T-helper 17 cell (primary cell): ENCODE measurements at places on chromosomes 2 and 18.

- no peaks in the 10 kb centered on the region for H3K4me1 ChIP-seq
- no peak overlapping the region for H3K27ac ChIP-seq
- H3K4me3 ChIP-seq: no peak overlapping the region
- no peak for DNase-seq
Observed at GRCh38 chr2:215537611-215538010, 101.7 kb upstream of the FN1 start.

GRCh38 chr18:12907258-12907925 lies 23.4 kb upstream of the PTPN2 start:
- H3K4me3 ChIP-seq: no peak overlapping the region
- H3K36me3 ChIP-seq: no peaks in the 10 kb centered on the region
- no peak for DNase-seq

GRCh38 chr2:1925928-1926327 lies 181.6 kb upstream of the PXDN start:
- H3K4me3 ChIP-seq: no peak overlapping the region
- no peaks in the 10 kb centered on the region for H3K36me3 ChIP-seq
- no peak for DNase-seq
- H3K27ac ChIP-seq: no peak overlapping the region
- no peaks in the 10 kb centered on the region for H3K4me1 ChIP-seq
- peaks cover 41% of the 10 kb centered on the region for H3K27me3 ChIP-seq

DNA sequence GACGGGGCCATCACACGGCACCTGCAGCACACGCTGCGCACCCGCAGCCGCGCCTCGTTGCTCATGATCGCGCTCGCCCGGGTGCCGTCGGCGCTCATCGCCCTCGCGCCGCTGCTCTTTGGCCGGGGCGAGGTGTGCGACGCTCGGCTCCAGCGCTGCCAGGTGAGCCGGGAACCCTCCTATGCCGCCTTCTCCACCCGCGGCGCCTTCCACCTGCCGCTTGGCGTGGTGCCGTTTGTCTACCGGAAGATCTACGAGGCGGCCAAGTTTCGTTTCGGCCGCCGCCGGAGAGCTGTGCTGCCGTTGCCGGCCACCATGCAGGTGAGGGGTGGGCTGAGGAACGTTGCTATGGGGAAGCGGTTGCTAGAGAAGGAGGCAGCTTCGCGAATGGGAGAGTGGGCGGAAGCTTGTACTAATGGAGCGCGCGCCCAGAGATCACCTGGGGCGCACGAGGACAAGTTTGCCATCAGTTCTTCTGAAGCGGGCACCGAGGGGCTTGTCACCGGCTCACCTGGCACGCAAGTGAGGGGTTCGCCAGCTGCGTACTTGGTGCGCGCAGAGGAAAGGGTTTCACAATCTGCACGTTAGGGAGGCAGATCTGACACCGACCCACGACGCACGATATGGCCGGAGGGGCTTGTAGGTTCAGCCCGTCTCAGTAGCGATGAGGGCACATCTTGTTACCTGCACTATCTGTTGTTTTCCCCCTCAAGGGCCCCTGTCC lies 45.6 kb downstream of the DDX18 start:
- H3K4me1 ChIP-seq: no peaks in the 10 kb centered on the region
- no peak overlapping the region for H3K27ac ChIP-seq
- H3K27me3 ChIP-seq: peaks cover 25% of the 10 kb centered on the region
- no peak overlapping the region for H3K4me3 ChIP-seq

GRCh38 chr2:240269886-240270285 lies 129.4 kb upstream of the OTOS start:
- peaks cover 35% of the 10 kb centered on the region for H3K27me3 ChIP-seq
- no peak overlapping the region for H3K4me3 ChIP-seq
- H3K36me3 ChIP-seq: no peaks in the 10 kb centered on the region
- DNase-seq: no peak
- H3K27ac ChIP-seq: no peak overlapping the region

DNA sequence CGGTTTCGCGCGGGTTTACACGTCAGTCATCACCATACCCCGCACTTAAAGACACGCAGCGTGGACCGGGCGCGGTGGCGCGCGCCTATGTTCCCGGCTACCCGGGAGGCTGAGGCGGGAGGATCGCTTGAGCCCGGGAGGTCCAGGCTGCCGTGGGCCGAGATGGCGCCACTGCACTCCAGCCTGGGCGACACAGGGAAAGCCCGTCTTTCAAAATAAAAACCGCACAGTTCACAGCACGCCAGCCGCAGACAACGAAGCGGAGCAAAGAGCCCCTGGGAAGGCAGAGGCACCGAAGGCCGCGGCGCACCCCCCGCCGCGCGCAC lies 328 bp downstream of the DTYMK start:
- no peaks in the 10 kb centered on the region for H3K36me3 ChIP-seq
- H3K4me1 ChIP-seq: peaks cover 14% of the 10 kb centered on the region
- DNase-seq: no peak
- H3K27me3 ChIP-seq: no peaks in the 10 kb centered on the region
- peak overlapping the region; percentile 96 for H3K4me3 ChIP-seq

- H3K36me3 ChIP-seq: no peaks in the 10 kb centered on the region
- no peaks in the 10 kb centered on the region for H3K27me3 ChIP-seq
- no peak overlapping the region for H3K27ac ChIP-seq
- no peak for DNase-seq
Observed at GRCh38 chr2:179606141-179606540, 255.3 kb downstream of the ZNF385B start.

GRCh38 chr2:28394997-28395333 lies 2.3 kb downstream of the FOSL2 start:
- no peak for DNase-seq
- no peak overlapping the region for H3K4me3 ChIP-seq
- no peaks in the 10 kb centered on the region for H3K27me3 ChIP-seq
- H3K27ac ChIP-seq: no peak overlapping the region
- H3K36me3 ChIP-seq: peaks cover 2% of the 10 kb centered on the region

DNA sequence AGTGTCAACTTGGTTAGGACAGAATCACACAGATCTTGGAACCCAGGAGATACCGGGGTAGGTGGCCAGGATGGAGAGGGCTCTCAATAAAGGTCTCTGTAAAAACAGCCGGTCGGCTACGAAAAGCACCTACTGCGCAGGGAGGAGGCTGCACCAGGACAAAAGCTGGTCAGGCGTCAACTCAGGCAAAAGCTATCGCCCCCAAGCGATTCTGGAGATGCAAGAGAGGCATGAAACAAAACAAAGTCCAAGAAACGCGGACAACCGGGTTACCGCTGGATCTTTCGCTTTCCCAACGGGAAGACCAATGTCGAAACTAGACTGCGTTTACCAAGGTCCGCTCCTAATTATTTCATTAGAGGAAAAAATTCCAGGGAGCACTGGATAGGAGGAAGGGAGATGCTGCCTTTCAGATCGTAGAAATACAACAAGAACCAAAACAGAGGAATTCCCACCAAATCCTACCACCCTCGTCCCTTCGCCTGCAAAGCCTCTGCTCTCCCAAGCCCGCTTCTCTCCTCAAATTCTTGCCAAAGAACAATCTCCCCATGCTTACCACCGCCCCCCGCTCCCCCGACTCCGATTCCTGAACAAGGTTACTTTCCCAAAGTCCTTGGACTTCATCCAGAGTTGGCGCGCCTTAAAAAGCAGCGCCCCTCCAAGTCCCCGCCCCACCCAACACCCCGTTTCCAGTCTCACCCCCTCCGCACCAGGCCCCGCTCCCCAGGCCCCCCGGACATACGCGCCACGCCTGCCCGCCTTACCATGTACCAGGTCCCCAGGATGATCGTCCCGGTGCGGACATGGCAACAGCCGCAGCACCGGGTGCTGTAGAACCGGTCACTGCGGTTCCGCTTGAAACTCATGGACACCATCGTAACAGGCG lies 539 bp downstream of the LAPTM4A start:
- no peak overlapping the region for H3K27ac ChIP-seq
- H3K27me3 ChIP-seq: peaks cover 16% of the 10 kb centered on the region
- H3K4me3 ChIP-seq: no peak overlapping the region
- no peak for DNase-seq

GRCh38 chr2:24360963-24361330 lies 611 bp upstream of the ITSN2 start:
- no peaks in the 10 kb centered on the region for H3K36me3 ChIP-seq
- H3K27me3 ChIP-seq: no peaks in the 10 kb centered on the region
- peaks cover 20% of the 10 kb centered on the region for H3K4me1 ChIP-seq

DNA sequence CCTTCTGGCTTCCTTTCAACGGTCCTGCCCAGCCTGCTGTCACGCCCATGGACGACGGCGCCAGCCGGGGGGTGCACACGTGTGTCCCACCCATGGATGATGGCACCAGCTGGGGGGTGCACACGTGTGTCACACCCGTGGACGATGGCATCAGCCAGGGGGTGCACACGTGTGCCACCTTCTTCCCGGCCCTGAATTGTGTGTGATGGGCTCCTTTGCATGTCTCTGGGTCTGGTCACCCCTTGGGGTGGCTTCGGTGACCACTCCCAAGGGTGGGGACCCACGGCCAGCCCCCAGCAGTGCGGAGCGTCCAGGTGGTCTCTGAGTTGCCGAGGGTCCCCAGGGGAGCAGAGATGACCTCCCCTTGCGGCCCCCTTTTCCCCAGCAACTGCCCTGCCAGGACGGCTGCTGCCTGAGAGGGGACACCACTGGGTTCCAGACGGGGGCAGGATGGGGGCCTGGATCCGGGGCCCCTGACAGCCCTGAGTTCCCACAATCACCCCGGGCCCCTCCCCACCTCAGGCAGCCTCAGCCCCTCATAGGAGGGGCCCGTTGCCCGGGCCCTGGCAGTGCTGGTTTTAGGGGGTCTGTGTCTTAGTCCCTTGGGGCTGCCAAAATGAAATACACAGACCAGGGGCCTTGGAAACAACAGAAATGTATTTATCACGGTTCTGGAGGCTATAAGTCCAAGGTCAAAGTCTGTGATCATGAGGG lies 9.4 kb downstream of the NEU4 start:
- H3K27ac ChIP-seq: peak overlapping the region; percentile 88
- no peak overlapping the region for H3K4me3 ChIP-seq
- peaks cover 12% of the 10 kb centered on the region for H3K4me1 ChIP-seq
- H3K27me3 ChIP-seq: no peaks in the 10 kb centered on the region

DNA sequence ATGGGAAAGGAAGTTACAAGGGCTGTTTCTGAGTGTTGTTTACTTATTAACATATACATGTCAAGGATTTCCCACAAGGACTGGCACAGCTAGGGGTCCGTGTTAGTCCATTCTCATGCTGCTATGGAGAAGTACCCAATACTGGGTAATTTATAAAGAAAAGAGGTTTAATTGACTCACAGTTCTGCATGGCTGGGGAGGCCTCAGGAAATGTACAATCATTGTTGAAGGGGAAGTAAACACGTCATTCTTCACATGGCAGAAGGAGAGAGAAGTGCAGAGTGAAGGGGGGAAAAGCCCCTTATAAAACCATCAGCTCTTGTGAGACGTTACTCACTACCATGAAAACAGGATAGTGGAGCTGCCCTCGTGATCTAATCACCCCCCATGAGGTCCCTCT lies 128.9 kb upstream of the CELF4 start:
- no peaks in the 10 kb centered on the region for H3K27me3 ChIP-seq
- no peak overlapping the region for H3K27ac ChIP-seq
- no peaks in the 10 kb centered on the region for H3K36me3 ChIP-seq
- DNase-seq: no peak
- H3K4me1 ChIP-seq: no peaks in the 10 kb centered on the region
- no peak overlapping the region for H3K4me3 ChIP-seq

- no peaks in the 10 kb centered on the region for H3K4me1 ChIP-seq
- DNase-seq: no peak
- H3K4me3 ChIP-seq: no peak overlapping the region
- H3K27ac ChIP-seq: no peak overlapping the region
Observed at GRCh38 chr18:57728941-57729511, 74.1 kb downstream of the ATP8B1 start.

DNA sequence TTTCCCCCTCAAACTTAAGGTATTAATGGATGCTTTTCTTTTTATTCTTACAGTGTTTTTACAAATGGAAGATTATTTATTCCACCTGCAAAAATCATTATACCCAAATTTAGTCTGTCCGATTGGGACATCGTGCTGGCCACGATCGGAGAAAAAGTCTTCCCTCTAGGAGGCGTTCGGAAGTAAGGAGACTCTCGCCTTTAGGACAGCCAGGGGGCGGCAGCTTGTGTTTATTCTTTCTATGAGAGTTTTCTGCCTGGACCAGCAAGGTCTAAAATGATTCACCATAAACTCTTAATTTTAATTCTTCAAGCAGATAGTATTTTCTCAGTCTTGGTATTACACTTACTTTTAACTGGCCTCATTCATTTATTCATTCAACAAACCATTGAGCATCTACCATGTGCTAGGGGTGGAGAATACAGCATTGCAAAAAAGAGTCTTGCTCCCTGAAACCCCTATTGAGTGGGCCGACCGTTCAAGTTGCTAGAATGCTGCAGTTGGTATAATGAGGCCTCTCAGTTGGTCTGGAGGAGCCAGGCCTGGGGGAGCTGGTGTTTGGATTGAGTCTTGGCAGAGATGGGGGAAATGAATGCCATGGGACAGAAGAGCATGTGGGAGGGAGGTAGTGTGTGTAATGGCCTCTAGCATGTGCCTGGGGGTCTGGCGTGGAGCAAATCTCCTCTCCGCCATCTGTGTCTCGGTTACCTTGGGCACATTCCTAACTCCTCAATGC lies 38.7 kb downstream of the DCDC2C start:
- no peaks in the 10 kb centered on the region for H3K4me1 ChIP-seq
- no peak overlapping the region for H3K4me3 ChIP-seq
- no peak overlapping the region for H3K27ac ChIP-seq
- H3K36me3 ChIP-seq: no peaks in the 10 kb centered on the region
- DNase-seq: no peak

GRCh38 chr2:19651466-19651865 lies 250.3 kb downstream of the TTC32 start:
- H3K4me1 ChIP-seq: no peaks in the 10 kb centered on the region
- H3K27ac ChIP-seq: no peak overlapping the region
- DNase-seq: no peak
- H3K36me3 ChIP-seq: no peaks in the 10 kb centered on the region

- DNase-seq: no peak
- no peak overlapping the region for H3K4me3 ChIP-seq
- no peak overlapping the region for H3K27ac ChIP-seq
- no peaks in the 10 kb centered on the region for H3K4me1 ChIP-seq
Observed at GRCh38 chr2:127401757-127402695, 14.3 kb upstream of the MAP3K2 start.

- DNase-seq: no peak
- no peak overlapping the region for H3K27ac ChIP-seq
- peaks cover 41% of the 10 kb centered on the region for H3K27me3 ChIP-seq
Observed at GRCh38 chr2:86341470-86341869, 4.0 kb upstream of the REEP1 start.

GRCh38 chr2:174611006-174611405 lies 13.4 kb upstream of the WIPF1 start:
- no peaks in the 10 kb centered on the region for H3K27me3 ChIP-seq
- peak overlapping the region; percentile 98 for H3K27ac ChIP-seq

DNA sequence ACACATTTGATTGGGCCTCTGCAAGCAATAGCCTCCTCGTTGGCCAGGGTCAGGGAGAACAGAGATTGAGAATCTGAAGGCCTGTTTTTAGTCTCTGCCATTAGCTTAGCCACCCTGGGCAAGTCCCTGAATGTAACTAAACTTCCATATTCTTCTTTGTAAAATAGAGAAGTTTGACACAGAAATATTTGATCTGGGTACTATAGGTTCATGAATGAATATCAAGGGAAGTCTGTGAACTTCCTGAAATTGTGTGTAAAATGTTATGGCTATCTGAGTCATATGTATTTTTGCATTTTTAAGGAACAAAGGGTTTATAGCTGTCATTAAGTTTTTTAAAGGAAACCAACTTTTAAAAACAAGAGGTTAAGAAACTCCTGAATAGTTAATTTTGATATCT lies 23.2 kb downstream of the RND3 start:
- no peak overlapping the region for H3K4me3 ChIP-seq
- no peaks in the 10 kb centered on the region for H3K36me3 ChIP-seq
- DNase-seq: no peak
- H3K4me1 ChIP-seq: no peaks in the 10 kb centered on the region

- H3K36me3 ChIP-seq: no peaks in the 10 kb centered on the region
- no peaks in the 10 kb centered on the region for H3K4me1 ChIP-seq
- no peak overlapping the region for H3K4me3 ChIP-seq
Observed at GRCh38 chr2:158928965-158929364, 39.5 kb upstream of the TANC1 start.

GRCh38 chr18:58611395-58612131 lies 17.3 kb downstream of the ALPK2 start:
- H3K4me1 ChIP-seq: peaks cover 39% of the 10 kb centered on the region
- no peaks in the 10 kb centered on the region for H3K27me3 ChIP-seq
